HFFc6 (cell line): ENCODE measurements at places on chromosomes 3 and 15. TPM values are rescaled to one million over a fixed set of nuclear protein-coding genes. Genes with fewer than 3 reads are reported as not detected.

C3orf49 gene
- total RNA-seq, result not detected in 3 replicates

ASB14 gene
- not detected in 3 replicates for total RNA-seq

DOCK3 gene
- total RNA-seq, result 0.13 to 0.26 TPM (median 0.18 TPM) in 3 replicates

DNA sequence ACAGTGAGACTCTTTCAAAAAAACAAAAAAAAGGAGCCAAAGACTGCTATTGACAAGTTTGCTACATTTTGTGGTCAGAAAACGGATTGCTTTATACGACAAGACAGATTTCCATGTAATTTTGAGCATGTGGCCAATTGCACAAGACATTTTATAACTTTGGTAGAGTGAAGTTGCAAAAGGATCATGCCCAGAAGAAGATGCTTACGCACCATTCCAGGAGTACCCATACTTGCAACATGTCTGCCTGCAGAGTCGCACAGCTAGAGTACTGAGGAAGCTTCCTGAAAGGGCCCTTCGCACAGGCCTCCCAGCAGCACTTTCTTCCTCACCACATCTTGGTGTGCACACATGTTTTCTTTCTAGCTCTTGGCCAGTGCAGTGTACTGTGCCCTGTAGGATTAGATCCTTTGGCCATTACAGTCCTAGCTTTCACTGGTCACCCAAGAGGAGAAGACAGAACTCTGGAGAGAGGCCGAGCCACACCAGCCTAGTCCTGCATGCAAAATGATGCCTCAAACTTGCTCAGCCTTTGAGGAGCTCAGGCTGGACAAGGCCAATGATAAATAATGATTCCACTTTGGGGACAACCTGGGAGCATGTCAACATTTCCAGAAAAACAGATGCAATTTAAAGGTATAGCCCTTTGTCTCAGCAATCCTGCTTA, 11.7 kb downstream of the CHDH start:
- no peaks in the 10 kb centered on the region for H3K4me1 ChIP-seq
- H3K4me3 ChIP-seq, result no peak overlapping the region

GRCh38 chr3:67017211-67017610, 19.1 kb downstream of the KBTBD8 start:
- DNase-seq, result no peak
- H3K4me3 ChIP-seq, result no peak overlapping the region
- H3K4me1 ChIP-seq, result peaks cover 12% of the 10 kb centered on the region
- H3K27me3 ChIP-seq, result peaks cover 6% of the 10 kb centered on the region

GRCh38 chr15:70698426-70698825, 64.9 kb downstream of the UACA start:
- 0 out of 2 replicates have a peak, but pooled peaks cover 2% of the 10 kb centered on the region for H3K27me3 ChIP-seq
- DNase-seq, result no peak
- H3K4me1 ChIP-seq, result peaks cover 90% of the 10 kb centered on the region
- H3K36me3 ChIP-seq, result peaks cover 22% of the 10 kb centered on the region
- H3K4me3 ChIP-seq, result peak overlapping the region; percentile 55

- H3K4me1 ChIP-seq, result no peaks in the 10 kb centered on the region; the same call in 1 of the 2 replicates
- peaks cover 4% of the 10 kb centered on the region for H3K36me3 ChIP-seq
- peak within 1 kb of the TSS; percentile 76 for H3K27ac ChIP-seq
- H3K4me3 ChIP-seq, result no peak within 1 kb of the TSS
These were observed at the start of gene GTF2A2 for GRCh38 chr15:59656897-59657634. TSS of gene GTF2A2 (minus strand) at chr15:59657515. CDS start at chr15:59652277, 5,238 bp downstream.

DNA sequence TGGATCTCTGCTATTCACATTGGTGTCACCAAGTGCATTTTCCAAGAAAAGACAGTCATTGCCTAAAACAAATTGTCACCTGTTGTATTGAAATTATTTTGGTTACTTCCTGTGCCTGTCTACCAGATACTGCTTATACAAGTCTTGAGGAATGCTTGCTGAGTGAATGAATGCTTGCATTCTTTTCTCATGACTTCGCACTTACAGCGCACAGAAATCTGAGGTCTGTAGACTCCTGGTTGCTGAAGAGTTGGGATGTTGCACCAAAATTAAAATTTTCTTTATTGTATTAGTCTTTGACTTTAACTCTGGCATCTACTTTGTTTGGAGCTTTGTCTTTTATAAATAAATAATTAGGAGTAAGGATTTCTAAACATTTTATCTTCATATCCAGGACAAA, 28.4 kb downstream of the SH3GL3 start:
- DNase-seq, result peak; percentile 6
- H3K4me1 ChIP-seq, result no peaks in the 10 kb centered on the region
- H3K27ac ChIP-seq, result no peak overlapping the region
- no peaks in the 10 kb centered on the region; the same call in 1 of the 2 replicates for H3K27me3 ChIP-seq
- H3K4me3 ChIP-seq, result no peak overlapping the region

DNA sequence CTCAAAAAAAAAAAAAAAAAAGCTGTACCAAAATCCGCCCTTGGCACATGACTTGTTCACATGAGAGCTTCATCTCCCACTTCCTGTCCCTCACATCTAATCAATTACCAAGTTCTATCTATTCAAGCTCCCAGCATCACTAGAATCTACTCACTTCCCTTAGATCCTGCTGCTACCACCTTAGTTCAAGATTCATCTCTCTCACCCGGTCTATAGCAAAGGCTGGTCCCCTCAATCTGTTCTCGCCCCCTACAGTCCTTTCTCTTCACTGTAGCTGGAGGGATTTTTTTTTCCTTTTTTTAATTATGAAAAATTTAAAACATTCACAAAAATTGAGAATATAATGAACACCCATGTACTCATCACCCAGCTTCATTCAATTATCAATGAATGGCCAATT, 16.7 kb upstream of the GPR160 start:
- H3K4me1 ChIP-seq, result no peaks in the 10 kb centered on the region
- H3K36me3 ChIP-seq, result no peaks in the 10 kb centered on the region
- no peak overlapping the region for H3K27ac ChIP-seq

- DNase-seq, result no peak
- H3K27me3 ChIP-seq, result no peaks in the 10 kb centered on the region; the same call in none of the 2 replicates
- peaks cover 73% of the 10 kb centered on the region for H3K4me1 ChIP-seq
- no peaks in the 10 kb centered on the region for H3K36me3 ChIP-seq
These were observed 69.8 kb downstream of the CD200R1L start for GRCh38 chr3:112776836-112777235.

GRCh38 chr15:78329625-78330024, 10.5 kb upstream of the CRABP1 start:
- no peak for DNase-seq
- H3K4me3 ChIP-seq, result no peak overlapping the region
- peaks cover 25% of the 10 kb centered on the region for H3K4me1 ChIP-seq
- peaks cover 21% of the 10 kb centered on the region for H3K27me3 ChIP-seq
- no peak overlapping the region for H3K27ac ChIP-seq
- no peaks in the 10 kb centered on the region for H3K36me3 ChIP-seq

DNA sequence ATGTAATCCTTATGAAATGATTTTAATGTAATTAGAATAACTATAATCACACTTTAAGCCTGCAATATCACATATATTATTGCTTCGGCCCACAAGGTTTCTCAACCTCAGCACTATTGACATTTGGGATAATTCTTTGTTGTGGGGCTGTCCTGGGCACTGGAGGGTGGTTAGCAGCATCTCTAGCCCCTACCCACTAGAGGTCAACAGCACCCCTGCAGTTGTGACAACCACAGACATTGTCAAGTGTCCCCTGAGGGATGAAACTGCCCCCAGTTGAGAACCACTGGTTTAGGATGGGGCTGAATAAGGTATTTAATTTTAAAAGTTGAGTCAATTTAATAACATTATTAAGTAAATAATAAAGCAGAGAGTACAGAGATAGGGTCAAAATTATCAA, 6.4 kb upstream of the ABHD2 start:
- no peak for DNase-seq
- H3K36me3 ChIP-seq, result peaks cover 5% of the 10 kb centered on the region; the same call in 1 of the 2 replicates
- no peaks in the 10 kb centered on the region; the same call in 1 of the 2 replicates for H3K27me3 ChIP-seq
- H3K4me3 ChIP-seq, result no peak overlapping the region
- no peak overlapping the region for H3K27ac ChIP-seq

DNA sequence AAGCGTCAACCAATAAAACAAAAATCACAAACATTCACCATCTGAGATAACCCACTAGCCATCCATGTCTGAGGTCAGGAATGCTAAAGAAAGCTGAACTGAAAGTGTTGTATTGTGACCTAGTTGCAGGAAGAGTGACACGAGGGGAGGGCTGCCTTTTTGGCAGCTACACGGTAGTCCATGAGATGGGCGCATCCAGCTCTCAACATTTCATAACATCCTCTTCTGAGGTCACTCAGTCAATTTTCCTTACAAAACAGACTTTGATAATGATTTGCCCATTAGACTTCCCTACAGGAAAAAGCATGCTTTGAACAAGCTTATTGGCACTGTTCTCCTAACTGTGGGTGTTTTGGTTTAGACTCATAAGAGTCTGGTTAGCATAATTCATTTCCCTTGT, 15.4 kb upstream of the SHF start:
- no peak for DNase-seq
- peaks cover 16% of the 10 kb centered on the region for H3K27me3 ChIP-seq
- no peak overlapping the region for H3K27ac ChIP-seq

DNA sequence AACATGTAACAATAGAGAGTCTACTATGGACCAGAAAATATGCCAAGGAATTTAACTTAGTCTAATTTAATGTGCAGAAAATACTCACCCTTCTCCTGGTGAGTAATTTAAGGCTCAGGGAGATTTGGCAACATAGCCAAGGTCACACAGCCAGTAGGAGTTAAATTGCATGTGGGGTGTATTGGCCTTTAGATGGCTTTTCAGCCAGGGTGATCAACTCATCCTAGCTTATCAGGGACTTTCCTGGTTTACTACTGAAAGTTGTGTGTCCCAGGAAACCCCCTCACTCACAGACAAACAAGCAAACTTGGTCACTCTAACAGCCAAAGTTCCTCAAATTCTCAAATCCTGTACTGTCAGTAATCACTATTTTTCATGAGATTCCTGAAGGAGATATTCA, 2.6 kb upstream of the SLC9A9 start:
- no peak for DNase-seq
- H3K4me3 ChIP-seq, result no peak overlapping the region
- H3K27me3 ChIP-seq, result no peaks in the 10 kb centered on the region; the same call in none of the 2 replicates
- H3K4me1 ChIP-seq, result no peaks in the 10 kb centered on the region; the same call in 1 of the 2 replicates
- no peak overlapping the region for H3K27ac ChIP-seq

DNA sequence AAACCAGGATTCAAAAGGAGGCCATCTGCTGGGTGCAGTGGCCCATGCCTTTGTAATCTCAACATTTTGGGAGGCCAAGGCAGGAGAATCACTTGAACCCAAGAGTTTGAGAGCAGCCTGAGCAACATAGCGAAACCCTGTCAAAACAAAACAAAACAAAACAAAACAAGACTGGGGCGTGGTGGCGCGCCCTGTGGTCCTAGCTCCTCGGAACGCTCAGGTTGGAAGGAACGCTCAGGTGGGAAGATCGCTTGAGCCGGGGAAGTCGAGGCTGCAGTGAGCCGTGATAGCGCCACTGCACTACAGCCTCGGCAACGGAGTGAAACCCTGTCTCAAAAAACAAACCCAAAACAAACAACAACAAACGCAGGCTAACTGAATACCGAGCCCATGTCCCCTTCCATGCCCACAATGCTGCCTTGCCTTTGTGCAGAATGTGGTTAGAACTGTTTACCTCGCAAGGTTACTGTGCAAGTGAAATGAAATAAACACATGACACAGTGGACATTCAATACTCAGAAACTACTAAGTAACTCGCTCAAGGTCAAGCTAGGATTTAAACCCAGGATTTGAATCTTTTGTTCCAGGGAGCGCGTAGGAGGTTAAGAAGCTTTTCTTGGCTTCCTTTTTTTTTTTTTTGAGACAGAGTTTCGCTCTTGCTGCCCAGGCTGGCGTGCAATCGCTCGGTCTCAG, 766 bp upstream of the EMC4 start:
- H3K4me1 ChIP-seq, result peaks cover 15% of the 10 kb centered on the region
- H3K4me3 ChIP-seq, result peak overlapping the region; percentile 99
- peak overlapping the region; percentile 95 for H3K27ac ChIP-seq
- peak; percentile 13 for DNase-seq
- H3K27me3 ChIP-seq, result peaks cover 1% of the 10 kb centered on the region; the same call in 1 of the 2 replicates

GRCh38 chr3:58369876-58370275, 37.2 kb downstream of the PXK start:
- no peak overlapping the region for H3K27ac ChIP-seq
- no peaks in the 10 kb centered on the region for H3K27me3 ChIP-seq
- no peak for DNase-seq

DNA sequence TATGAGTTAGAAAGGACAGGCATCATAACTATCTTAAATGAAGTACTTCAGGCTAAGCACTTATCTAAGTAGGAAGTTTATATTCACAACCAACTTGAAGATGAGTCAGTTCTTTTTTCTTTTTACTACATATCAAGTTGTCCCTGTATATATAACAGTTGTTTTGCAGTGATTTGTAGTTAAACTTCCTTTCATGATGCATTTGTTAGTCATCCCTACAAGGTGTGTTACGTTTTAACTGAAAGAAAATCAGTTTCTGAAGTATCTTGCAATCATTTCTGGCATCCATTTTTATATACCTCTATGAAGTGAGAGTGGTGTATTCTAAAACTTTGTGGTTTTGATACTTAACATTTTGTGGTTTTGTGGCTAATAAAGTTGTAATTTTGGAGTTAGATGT, 46.1 kb downstream of the ZFAND6 start:
- peak overlapping the region; percentile 80 for H3K27ac ChIP-seq
- peaks cover 14% of the 10 kb centered on the region; the same call in 1 of the 2 replicates for H3K36me3 ChIP-seq
- peaks cover 28% of the 10 kb centered on the region for H3K4me1 ChIP-seq
- H3K27me3 ChIP-seq, result no peaks in the 10 kb centered on the region; the same call in 1 of the 2 replicates
- peak overlapping the region; percentile 66 for H3K4me3 ChIP-seq
- DNase-seq, result peak; percentile 72

DNA sequence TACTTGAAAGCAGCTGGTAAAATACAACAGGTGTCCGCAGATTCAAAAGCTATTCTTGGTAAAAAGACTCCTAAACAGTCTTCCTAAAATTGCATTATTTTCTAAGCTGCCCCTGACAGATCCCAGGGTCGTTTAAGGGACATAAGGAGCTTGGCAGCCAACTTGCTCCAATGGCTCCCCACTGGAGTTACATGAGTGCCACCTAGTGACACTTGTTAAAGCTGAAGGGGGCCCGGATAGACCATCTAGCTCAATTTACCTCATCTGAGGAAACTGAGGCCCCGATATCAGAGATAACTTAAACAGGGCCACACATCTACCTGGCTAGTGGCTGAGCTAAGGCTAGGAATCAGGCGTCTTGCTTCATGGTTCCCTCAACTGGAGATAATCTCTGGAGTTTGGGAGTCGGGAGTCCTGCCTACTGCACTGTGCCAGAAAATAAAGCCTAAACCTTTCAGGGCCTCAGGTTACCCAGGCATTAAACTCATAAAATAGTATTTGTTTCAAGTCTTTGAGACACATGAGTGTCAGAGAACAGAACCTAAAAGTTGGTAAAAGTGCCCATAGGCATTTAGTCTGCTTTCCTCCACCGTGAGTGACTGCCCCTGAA, 6.5 kb upstream of the TBC1D23 start:
- peak; percentile 31 for DNase-seq
- H3K4me1 ChIP-seq, result peaks cover 34% of the 10 kb centered on the region
- H3K4me3 ChIP-seq, result no peak overlapping the region
- peaks cover 5% of the 10 kb centered on the region; the same call in 1 of the 2 replicates for H3K27me3 ChIP-seq
- H3K36me3 ChIP-seq, result no peaks in the 10 kb centered on the region
